Renal cortical epithelial cell (primary cell): ENCODE measurements at places on chromosomes 12 and 14.
A peak's percentile ranks its signal among the peaks of the same experiment; 100 is the strongest.

GRCh38 chr14:22555384-22556011, 33.5 kb downstream of the DAD1 start:
- DNase-seq = peak; percentile 52

DNA sequence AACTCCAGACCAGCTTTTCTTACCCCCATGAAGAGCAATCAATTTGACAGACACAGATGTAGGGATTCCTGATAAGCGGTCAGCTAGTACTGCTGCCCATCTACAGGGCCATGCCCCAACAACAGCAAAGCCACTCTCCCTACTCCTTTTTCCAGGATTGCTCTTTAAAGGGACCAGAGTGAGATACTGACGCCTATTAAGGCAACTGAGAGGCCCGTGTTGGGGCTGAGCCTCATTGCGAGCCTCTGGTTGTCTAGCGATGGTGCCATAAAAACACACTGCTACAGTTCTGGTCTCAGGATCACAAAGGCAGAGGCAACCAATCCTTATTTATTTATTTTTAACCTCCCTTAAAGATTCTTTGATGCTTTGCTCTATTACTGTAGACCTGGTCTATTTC, 31.1 kb downstream of the AK7 start:
- DNase-seq = no peak

DNA sequence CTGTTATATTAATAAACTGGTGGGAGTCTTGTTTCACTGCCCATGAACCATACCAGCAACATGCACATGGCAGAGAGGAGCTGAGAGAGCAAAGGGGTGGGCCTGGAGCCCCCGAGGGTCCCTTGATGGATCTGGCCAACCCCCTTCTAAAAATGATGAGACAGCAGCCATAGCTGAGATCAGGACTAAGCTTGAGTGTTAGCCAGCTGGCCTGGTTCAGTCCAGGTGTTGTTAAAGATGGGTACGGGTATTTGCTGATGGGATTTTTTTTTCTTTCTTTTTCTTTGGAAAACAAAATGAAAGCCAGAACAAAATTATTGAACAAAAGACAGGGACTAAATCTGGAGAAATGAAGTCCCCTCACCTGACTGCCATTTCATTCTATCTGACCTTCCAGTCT, 16.0 kb downstream of the PCBP2 start:
- no peak for DNase-seq

DNA sequence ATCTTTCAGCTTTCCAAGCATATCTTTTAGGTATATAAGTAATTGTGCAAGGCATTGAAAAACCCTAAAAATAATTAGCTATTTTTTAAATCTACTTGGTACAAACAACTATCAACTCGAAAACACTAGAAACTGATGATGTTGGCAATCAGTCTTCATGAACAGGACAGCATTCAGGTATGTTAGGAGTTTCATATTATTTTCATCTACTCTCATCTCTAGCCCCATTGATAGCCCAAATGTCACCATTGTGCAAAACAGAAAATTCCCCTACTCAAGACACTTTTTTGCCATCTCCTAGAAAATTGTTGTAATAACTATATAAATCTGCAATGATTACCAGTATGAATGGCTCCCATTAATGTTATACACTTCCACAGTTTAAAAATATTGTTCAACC, 144.5 kb upstream of the KRAS start:
- DNase-seq = no peak
